ENCODE measurements at places on chromosomes 5 and 9. TPM values are rescaled to one million over a fixed set of nuclear protein-coding genes. Genes with fewer than 3 reads are reported as not detected.

- DNase-seq = no peak
Observed at GRCh38 chr9:126452106-126452505, 125.5 kb downstream of the MVB12B start.

DNA sequence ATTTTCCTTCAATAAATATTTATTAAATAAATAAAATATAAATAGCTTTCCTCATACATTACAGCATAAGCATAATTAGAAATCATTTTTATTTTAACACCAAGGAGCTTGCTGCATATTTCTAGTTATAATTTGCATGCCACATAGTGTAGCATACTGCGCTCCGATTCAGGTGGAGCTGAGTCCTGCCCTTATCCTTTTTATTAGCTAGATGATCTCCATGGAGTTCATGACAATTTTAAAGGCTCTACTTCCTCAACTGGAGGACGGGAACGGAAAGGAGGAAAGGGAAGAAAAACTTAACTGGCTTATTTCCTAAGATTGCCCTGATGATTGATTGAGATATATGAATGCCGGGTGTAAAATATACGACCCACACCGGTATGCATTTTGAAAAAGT, 385.2 kb downstream of the PLK2 start:
- no peak for DNase-seq

GRCh38 chr5:71783891-71784290, 64.8 kb downstream of the CARTPT start:
- no peak for DNase-seq

The HMCN2 gene
- 0.86 TPM for polyA plus RNA-seq

The FBP2 gene
- not detected for polyA plus RNA-seq

The ADAMTS12 gene
- polyA plus RNA-seq = 12.6 TPM
